Panc1 (cell line): ENCODE measurements at places on chromosomes 2 and 18.
A peak's percentile ranks its signal among the peaks of the same experiment; 100 is the strongest.

GRCh38 chr2:32418778-32419177, 62.0 kb downstream of the BIRC6 start:
- no peak overlapping the region for H3K4me3 ChIP-seq
- DNase-seq, result no peak
- no peaks in the 10 kb centered on the region for H3K27me3 ChIP-seq
- no peak overlapping the region for H3K27ac ChIP-seq

DNA sequence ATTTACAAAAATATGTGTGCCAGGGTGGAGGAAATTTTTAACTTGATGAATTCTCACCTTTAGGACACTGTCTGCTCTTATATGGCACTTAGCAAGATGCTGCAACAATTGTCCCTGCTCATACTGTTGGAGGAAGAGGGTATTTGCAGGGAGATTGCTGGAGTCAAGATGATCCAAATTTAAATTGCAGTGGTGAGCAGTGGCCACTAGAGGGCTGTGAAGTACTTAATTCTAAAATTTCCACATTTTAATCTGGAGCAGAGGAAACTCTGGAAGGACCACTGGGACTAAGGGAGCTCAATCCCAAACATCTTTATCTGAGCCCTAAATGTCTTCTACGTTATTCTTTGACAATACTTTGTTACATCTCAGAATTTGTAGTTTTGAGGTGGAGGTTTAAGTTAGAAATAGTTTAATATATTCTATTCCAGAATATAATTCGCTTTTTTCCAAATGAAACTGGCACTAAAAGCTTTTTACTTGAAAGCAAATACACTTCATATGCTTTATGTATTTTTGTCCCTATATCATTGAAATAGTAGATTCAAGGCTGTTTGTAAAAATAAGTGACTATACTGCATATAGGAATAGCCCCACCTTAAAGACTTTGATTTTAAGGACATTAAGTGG, 33.0 kb upstream of the PTH2R start:
- no peak overlapping the region for H3K4me3 ChIP-seq
- no peaks in the 10 kb centered on the region; the same call in none of the 2 replicates for H3K27me3 ChIP-seq
- H3K27ac ChIP-seq, result no peak overlapping the region
- peak; percentile 24 for DNase-seq

DNA sequence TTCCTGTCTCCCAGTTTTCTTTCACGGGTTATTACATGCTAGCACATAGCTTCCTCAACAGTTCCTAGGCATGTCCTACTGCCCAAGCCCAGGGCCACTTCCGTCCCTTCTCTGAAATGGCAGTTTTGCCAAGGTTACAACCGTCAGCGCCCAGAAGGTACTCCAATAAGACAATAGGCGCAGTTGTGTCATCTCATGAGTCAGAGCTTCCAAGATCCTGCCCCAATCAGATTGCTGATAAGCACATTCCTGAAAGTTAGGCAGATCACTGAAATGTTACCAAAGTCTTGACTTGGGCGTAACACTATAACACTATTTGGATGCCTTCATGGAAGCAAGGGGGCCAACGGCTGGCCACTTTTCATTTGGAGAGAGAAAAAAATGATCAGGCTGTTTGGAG, 34.2 kb downstream of the GKN2 start:
- H3K27ac ChIP-seq, result no peak overlapping the region
- no peaks in the 10 kb centered on the region for H3K4me1 ChIP-seq
- no peak for DNase-seq
- no peaks in the 10 kb centered on the region for H3K36me3 ChIP-seq

DNA sequence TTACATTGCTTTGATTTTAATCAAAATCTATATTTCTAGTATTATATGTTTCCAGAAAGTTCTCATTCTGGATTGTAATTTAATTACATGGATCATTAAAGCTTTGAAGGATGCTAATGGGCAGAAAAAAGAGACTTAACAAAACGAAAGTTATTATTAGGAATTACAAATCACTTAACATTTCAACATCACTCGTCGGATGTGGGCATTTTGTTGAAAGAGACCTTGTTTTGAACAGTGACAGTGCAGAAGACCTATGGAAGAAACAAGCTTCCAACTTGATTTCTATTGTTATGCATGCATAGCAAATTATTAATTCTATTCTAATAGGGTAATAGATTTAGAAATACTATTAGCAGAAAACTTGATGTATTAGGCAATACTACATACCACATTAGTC, 31.4 kb upstream of the DARS1 start:
- H3K36me3 ChIP-seq, result no peaks in the 10 kb centered on the region
- H3K27ac ChIP-seq, result no peak overlapping the region
- DNase-seq, result no peak
- H3K4me3 ChIP-seq, result no peak overlapping the region
- H3K27me3 ChIP-seq, result peaks cover 6% of the 10 kb centered on the region; the same call in 1 of the 2 replicates

DNA sequence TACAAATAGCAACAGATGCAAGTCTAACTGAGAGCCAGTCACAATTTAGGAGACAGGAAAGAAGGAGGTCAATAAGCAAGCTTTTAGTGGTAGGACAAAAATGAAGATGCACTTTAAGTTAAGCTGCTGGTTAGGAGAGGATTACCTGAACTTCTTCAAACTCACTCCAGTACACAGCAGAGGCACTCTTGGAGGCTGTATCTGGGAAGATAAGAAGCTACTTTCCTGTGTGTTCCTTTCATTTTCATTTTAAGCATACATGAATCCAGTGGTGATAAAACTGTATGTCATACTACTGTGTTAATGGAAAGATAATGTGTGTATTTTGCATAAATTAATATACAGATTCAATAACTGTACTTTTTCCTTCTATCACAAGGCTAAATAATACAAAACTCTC, 49.6 kb downstream of the HYCC2 start:
- H3K4me1 ChIP-seq, result no peaks in the 10 kb centered on the region
- no peak overlapping the region for H3K4me3 ChIP-seq
- no peak overlapping the region for H3K27ac ChIP-seq
- no peak for DNase-seq

GRCh38 chr18:8890957-8891464, 185.7 kb downstream of the MTCL1 start:
- H3K27ac ChIP-seq, result peak overlapping the region; percentile 34
- no peaks in the 10 kb centered on the region for H3K36me3 ChIP-seq
- DNase-seq, result peak; percentile 66
